Germinal center (tissue), 1 donor: ENCODE measurements at places on chromosomes 3 and 15.

DNA sequence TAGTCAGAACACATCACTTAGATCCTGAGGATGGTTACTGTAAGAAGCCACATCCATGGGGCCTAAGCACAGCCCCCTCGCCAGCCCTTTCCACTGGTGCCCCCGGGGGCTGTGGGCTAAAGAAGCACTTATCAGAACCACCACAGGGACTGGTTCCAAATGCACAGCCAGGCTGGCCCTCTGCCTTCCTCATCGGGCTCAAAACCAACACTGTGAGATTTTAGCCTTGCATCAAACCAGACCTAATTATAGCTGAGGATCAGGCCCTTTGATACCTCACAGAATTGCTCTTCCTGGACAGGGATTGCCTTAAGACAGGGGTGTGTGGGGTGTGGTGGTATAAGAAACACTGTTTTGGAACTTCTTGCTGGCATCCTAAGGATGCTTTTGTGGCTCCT is 23.7 kb downstream of the SRPRB start:
- no peak for DNase-seq

GRCh38 chr3:32176989-32177701 is 61.3 kb upstream of the CMTM8 start:
- DNase-seq = peak; percentile 38

DNA sequence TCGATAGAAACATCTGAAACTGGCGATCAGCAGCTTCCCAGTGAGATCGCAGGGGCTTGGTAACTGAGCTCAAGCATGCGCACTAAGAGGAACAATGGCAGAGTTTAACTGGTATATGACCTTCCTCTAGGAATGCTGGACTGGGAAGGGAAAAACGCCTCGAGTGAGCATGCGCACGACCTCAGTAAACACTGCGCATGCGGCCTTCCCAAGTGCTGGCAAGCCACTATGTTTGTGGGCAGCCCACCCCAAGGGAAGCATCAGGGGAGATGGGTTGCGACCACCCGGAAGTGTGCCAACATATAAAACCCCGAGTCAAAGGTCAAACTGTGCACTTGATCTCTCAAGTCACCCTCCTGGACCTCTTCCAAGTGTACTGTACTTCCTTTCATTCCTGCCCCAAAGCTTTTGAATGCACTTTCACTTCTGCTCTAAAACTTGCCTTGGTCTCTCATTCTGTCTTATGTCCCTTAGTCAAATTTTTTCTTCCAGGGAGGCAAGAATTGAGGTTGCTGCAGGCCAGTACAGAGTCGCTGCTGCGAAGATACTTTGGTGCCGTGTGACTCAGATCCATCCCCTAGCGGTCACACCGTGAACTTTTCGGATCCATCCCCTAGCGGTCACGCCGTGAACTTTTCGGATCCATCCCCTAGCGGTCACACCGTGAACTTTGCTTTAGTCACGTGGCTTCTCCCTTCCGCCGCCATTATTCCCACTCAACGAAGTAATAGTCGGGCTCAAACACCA is 243.3 kb downstream of the FAM43A start:
- DNase-seq = no peak

DNA sequence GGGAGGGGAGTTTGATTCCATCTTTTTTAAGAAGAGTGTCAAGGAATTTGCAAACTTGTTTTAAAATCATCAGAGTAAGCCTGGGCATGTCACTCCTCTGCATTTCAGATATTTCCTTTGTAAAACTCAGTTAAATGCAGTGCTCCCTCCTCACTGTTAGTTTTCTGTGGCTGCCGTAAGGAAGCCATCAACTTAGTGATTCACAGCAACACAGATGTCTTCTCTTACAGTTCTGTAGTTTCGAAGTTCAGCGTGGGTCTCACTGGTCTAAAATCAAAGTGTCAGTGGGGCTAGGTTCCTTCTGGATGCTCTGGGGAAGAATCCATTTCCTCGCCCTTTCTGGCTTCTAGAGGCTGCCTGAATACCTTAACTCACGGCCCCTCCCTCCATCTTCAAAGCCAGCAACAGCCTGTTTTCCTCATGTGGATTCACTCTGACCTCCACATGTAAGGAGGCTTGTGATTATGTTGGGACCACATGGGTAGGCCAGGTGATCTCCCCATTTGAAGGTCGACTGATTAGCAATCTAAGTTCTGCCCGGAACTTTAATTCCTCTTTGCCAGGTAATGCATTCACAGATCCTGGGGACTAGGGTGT is 12.4 kb downstream of the ISG20 start:
- DNase-seq = no peak

DNA sequence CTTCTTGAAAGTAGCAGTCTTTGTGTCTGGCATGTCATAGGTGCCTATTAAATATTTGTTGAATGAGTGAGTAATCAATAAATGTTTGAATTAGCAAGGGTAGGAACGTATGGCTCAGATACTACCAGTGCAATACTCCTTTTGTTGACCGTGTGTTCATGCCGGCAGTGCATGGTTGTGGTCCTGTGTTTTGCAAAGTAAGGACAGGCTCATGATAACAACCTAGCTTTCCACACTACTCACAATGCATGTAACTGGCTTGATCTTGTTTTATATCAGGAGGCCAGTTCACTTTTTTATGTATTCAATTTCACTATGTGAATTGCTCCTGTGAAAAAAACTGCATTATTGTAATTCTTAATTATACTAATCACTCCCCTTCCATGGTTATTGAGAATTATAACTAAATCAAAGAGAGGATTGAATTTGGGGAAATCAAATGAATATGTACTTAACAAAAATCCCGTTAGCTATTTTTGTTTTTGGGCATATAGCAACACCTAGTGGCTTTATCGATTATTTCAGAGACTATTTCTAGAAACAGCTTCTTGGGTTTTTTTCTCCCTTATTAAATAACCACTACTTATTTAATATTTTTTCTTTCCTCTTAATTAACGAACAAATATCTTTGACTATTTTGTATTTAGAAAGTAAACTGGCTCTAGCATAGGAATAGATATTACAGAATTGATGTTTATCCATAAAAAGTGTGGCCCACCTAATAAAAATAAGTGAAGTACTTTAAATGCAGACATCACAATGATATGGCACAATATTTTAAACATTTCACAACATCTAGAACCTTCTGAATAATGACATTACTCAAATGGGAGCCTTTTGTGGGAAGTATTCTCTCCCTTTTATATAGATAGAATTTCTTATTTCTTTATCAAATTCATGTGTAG is 218.5 kb downstream of the BBX start:
- DNase-seq = no peak

GRCh38 chr3:47323431-47324277 is 40.9 kb downstream of the KLHL18 start:
- DNase-seq = no peak

DNA sequence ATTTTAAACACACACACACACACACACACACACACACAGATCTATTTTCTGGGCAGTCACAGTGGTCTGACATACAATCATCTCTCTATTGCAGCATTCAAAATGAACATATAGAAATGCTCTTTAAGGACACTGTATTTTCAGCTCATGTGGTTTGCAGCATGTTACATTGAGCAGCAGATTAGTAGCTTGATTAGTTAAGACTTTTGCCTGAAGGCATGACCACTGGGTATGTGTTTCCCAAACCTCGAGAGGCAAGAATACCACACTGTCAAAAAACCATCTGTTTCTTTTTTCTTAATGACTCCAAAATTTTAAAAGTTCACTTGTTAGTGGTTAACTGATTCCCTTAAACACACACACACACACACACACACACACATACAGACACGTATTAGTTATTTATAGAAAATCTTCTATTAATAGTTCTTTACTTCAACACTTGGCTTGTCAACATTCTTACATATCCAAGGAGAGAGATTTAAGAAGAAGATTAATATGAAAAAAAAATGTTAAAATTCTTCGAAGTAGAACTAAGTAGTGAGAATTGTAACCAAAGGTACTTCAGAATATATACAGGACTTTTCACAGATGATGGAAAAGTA is 518.2 kb downstream of the CADM2 start:
- no peak for DNase-seq
